ENCODE measurements at places on chromosomes 2 and 18.

DNA sequence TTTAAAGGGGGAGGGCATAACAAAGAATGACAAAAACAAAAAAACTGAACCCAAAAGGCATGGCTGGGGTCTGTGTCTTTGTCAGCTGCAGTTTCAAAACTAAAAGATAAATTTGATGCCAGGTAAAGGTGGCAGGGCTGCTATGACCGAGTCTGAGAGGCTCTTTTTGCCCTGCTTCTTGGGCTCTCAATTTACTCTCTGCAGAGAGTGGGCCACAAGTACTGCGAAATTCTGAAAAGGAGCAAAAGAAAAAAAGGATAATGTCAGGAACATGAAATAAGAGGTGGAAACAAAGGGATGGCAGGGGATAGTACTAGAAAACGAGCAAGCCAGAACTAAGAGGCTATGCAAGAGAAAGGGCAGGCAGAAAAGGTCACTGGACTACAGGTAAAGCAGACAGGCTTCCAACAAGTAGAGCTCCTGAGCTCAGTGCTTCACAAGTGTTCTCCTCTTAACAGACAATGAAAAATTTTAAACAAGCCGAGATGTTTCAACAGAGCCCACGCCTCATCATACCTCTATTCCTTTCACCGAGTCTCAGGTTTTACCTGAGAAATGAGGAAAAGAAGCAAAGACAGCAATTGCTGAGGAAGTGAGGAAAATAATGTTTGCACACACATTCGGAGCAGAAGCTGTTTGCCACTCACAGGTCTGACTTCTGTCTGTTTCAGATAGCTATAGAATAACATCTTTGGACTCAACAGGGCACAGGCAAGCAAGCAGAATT, 7.3 kb downstream of the IRS1 start:
- DNase-seq: no peak

DNA sequence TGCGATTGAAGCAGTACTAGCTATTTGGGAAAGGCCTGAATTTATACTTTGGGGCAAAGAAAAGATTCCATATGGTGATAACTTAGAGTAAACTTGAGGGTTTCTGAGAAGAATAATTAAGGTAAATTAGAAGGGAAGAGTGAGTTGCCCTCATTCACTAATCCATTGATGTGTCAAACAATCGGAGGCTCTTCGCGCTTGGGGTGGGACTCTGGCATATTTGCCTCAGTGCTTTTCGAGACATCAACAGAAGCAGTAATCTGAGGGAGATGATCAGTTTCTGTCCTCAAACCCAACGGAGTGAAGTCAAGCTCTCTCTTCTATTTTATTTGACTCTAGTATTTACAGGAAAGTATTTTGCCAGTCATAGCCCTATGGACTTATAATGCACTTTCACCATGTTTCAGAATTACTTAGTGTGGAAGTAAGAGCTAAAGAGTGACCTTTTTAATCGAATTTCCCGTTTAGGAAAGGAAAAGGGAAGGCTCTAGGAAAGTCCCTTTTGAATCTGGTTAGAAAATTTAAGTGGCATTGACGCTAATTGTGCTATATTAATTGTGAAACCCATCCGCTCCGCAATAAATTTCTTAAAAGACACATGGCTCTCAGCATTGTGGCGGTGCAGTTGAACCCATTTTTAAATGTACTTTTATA, 1.3 kb downstream of the RAB10 start:
- DNase-seq: no peak

DNA sequence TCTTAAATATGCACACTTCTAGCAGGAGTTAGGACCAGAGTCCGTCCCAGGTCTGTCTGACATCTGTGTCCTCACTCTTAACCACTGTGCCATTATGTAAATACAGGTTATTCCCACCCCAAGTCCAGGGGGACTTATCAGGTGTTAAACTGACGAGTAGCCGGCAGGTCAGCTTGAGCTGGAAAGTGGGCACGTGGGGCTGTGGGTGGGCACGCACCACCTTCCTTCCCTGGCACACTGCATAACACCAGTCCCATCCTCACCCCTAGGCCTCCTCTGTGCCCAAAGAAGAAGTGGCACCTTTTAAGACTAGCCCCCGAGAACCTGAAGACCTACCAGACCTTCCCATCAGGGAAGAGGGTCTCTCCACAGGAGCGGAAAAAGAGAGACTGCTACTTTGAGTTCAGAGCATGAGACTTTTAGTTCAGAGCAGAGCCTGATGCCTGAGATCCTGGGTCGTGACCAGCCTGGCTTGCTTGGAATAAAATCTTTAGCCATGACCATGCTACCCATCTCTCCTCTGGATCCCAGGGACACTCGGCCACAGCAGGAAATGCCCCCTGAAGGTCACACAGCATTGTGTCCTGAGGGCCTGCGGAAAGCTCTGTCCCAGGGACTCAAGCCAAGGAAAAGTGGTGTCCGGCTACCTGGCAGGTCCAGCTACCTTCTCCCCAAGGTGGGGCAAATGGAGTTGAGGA, 62.0 kb downstream of the CIB4 start:
- DNase-seq: no peak

GRCh38 chr2:151771599-151772358, 37.5 kb upstream of the NEB start:
- DNase-seq: no peak

- no peak for DNase-seq
These were observed 635 bp downstream of the SLC3A1 start for GRCh38 chr2:44275927-44276303.

GRCh38 chr2:203654826-203655225, 51.6 kb upstream of the CD28 start:
- no peak for DNase-seq

- DNase-seq: no peak
These were observed 38.8 kb upstream of the DNER start for GRCh38 chr2:229752970-229753729.

GRCh38 chr2:54555318-54555837, 99.3 kb downstream of the SPTBN1 start:
- DNase-seq: no peak

DNA sequence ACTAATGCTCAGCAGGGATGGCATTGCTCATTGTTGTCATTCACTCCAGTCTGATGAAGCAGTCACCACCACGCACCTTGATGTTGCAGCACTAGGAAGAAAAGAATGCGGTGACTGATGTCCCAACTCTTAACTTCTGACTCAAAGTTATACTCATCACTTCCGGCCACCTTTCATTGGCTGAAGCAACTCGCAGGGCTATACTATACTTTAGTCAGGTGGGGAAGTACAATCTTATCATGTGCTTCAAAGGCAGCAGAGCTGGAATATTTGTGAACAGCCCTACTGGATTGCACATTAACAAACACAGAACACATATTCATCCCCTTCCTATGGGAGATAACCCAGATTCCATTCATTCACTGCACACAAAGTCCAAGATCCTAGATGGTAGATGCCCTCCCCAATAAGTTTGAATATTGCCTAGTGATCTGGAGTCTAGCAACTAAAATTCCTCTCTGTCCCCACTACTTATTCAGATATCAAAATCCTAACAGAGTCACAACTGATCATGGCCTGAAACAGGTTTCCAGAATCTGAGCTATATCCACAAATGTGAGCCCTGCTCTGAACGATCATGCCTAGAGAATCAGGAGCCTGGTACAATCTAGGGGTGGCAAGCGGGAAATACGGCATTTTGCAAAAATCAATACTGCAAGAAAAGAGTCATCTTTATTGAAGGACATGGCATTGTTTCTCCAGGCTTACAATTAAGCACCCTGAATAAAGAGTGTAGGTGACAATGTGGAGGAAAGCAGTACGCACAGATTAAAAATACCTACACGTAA, 3.4 kb upstream of the SPATS2L start:
- DNase-seq: no peak

GRCh38 chr2:57892920-57893319, 153.7 kb upstream of the VRK2 start:
- DNase-seq: no peak

DNA sequence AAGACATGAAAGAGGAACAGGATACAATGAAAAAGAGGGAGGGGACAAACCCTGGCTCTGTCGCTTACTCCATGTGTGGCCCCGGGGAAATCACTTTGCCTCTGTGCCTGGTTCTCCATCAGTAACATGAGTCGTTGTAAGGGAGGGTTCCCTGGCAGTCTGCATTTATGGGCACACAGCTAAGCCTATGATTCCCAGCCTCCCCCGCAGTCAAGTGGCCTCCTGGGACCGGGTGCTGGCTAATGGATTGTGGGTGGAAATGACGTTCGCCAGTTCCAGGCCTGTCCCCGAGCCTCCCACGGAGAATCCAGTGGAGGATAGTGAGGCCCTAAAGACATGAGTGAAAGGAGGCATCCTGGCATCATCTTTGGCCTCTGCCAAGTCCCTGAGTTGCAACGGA, 42.7 kb downstream of the SFXN5 start:
- no peak for DNase-seq

DNA sequence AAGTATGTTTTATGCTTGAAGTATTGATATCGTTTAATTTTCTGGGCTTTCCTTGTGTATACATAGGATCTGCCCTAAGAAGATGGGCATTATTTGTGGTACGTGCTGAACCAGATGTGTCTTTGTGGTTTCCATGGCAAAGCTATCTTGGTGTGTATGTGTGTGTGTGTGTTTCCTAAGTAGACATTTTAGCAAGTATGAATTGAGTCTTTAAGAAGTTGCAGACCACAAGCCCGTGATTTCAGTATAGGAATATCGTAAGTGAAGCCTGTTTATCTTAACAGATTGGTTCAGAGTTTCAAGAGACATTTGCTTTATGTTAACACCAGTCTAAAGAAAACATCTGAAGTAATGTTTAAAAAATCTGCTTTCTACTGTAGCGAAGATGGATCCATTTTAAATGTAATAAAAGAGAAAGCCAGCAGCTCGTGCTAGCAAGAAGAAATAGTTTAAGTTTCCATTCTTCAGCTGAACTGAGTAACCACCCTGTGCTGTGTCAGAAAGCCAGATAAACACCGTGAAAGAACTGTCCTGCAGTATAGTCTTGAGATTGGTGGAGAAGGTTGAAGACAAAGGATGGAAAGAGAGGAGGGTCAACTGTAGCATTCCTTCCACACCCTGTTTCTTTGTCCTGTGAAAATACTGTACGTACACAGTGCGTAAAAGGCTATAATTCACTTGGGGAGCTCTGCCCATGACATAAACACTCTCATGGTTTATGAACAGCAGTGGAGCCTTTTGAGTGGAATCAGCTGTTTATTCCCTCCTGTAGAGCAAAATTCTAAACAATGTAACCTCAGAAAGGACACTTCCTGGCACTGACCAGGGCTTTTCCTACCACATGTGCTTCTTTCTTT, 91.9 kb upstream of the FOSL2 start:
- DNase-seq: no peak

- no peak for DNase-seq
These were observed 1552.9 kb upstream of the SLC39A10 start for GRCh38 chr2:194103941-194104659.

- DNase-seq: no peak
These were observed 84.4 kb downstream of the EIPR1 start for GRCh38 chr2:3293221-3293620.

DNA sequence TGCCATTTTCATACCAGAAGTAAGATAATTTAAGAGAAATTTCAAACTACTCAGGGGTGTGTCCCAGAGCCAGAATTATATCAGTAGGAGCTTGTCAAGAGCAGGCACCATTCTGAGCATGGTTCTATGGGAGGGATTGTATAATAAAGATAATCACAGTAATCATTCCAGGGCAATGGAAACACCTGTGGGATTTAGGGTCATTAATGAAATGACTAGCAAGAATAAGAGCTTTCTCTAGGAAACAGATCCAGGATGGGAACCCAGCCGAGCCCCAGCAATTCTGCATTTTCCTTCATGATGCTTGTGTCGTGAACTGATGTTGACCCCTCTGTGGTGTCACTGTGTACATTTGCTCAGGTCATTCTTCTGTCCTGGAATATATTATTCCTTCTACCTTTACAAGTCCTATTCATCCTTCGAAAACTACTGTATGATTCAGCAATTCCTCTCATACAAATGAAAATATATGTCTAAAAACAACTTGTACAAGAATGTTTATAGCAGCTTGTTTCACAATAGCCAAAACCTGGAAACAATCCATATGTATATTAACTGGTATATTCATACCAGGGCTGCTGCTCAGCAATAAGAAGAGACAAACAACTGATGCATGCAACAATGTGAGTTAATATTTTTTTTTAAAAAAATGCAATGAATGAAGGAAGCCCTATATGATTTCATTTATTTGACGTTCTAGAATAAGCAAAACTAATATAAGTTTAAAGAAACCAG, 687.8 kb upstream of the KLHL29 start:
- DNase-seq: no peak

DNA sequence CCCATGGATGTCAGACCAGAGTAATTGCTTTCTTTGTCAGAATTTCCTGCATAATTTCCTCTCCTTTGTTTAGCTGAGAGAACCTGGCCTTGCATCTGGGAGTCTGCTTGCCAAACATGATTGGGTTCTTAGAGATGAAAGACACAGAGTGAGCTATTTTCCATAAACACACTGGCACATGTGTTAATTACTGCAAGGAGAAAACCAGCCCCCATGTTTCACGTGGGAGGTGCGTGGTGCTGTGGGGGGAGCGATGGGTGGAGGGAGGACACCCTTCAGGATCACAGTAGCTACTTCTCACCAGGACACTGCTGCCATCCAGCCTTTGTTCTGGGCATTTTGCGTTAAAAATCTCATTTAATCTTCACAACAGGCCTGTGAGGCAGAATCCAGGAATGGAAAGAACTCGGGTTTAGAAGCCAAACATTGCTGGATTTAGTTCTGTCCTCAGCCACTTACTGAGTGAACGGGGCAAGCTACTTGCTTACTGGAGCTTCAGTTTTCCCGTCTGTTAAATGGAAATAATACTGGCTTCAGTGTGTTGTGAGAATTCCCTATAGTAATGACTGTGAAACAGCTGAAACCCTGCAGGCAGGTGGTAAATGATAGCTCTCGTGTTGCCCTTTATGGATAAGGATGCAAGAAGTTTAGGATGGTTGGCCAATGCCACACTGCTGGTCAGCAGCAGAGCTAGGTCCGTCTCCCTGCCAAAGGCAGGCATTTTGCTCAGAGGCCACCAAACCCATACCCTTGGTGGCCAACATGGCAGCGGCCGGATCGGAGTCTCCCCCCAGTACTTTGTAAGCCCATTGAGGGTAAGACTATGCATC, 100.1 kb upstream of the ASAP2 start:
- DNase-seq: no peak

GRCh38 chr2:175621821-175622220, 380.2 kb downstream of the LNPK start:
- DNase-seq: no peak

- no peak for DNase-seq
These were observed 559.7 kb downstream of the BCL11A start for GRCh38 chr2:59993726-59994125.

Measured in CD4-positive, alpha-beta T cell treated with Interleukin-6 for 4 hours (primary cell).